ENCODE measurements at places on chromosomes 13 and 19. TPM values are rescaled to one million over a fixed set of nuclear protein-coding genes. Genes with fewer than 3 reads are reported as not detected.
A peak's percentile ranks its signal among the peaks of the same experiment; 100 is the strongest.

DNA sequence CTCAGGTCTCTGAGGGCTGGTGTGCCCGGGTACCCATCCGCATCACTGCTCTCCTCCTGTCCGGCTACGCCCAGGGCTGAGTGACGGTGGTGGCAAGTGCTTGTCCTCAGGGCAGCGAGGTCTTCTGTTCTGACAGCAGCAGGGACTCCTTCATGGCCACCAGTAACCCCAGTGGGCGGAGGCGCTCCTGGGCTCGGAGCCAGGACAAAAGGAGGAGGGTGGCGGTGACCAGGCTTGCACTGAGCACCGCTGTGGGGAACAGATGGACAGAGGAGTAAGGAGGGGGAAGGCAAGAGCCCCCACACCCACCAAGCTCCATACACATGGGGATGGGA lies 5.8 kb downstream of the CD320 start:
- DNase-seq = peak; percentile 32

DNA sequence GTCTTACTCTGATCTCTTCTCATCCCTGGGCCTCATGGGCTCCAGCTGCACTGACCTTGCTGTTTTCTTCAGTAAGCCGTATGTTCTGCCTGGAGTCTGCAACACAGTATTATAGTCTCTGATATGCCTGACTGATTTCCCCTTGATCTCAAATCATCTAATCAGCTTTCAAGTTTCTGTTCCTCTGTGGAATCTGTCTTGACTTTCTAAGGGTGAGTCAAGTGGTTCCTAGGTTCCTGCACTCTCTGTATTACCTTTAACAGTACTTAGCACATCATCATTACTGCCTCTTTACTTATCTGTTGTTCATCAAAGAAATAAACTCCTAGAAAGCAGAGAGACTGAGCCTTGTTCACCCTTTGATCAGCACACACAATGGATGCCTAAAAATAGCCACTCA lies 350.7 kb downstream of the LMO7 start:
- DNase-seq = no peak

- DNase-seq = no peak
These were observed 9.6 kb downstream of the CIC start for GRCh38 chr19:42278452-42279154.

DNA sequence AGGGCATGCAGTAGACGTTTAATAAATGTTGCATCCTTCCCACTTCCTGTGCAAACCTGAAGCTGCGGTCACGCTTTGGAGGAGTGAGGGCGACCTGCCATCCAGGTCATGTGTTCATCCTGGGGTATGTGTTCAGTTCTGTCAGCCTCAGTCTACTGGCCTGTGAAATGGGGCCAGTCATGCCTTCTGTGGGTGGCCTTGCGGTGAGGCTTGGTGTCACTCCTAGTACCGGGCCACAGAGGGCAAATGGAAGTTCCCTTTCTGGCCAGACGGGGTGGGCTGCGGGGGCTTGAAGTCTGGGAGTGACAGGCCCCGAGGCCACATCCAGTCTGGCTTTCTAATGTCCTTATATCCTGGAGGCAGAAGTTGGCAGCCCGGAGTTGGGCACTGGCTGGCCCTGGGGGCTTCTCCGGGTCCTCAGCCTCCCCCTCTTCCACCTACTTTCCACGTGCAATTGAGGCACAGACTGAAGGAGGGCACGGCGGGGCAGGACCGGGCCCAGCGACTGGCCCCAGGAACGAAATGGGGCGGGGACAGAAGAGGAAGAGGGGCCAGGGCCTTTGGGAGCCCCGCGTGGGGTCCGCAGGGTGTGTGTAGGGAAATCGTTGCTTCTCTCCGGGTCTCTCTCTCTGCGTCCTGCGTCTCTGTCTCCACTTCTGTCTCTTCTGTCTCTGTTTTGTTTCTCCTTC lies 11.1 kb downstream of the PDE4A start:
- DNase-seq = no peak

DNA sequence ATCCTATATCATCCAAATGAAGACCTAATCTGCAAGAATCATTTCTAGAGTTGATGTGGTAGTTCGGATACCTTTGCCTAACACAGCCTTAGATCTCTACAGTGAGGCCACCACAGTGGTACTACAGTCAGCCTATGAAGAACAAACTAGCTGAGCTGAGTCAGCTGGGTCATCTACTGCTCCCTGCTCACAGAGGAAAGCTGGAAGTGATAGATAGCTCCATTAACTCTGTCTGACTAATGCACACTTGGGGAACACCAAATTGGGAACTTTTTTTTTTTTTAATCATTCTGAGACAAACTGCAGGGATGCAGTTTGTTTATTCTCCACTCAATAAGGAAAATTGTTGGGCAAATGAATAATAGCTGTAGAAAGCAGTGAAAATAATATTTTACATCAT lies 1160.6 kb downstream of the PCDH9 start:
- DNase-seq = no peak

GRCh38 chr19:29478578-29479565 lies 46.9 kb upstream of the VSTM2B start:
- DNase-seq = peak; percentile 82

DNA sequence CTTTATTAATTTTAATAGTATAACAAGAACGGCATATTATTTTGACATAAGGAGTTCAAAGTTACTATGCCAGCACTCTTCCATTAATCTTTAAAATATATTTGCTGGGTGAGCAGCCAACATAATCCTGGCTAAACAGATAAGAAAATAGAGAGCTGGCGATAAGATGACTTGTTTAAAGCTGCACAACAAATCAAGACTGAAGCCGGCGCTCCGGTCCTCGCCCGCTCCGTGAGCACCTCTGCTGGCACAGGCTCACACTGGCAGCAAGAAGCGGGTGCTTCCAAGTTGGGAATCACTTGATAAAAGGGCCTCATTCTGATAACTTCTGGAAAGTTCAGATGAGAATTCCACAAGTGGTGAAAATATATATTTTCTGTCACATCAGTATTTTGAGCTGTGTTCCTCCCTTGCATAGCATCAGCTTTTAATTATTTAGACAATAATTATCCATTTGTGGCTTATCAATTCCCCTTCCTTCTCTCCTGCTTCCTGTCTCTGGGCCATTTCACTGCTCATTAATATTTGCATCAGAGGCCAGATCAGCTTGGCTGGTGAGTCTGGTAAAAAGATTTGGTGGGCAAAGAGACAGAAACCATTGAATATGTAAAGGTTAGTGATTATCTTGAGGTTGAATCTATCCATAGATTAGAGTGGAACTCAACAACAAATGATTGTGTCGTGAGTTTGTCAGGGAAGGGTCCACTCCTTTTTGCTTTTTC lies 205.3 kb downstream of the MZT1 start:
- DNase-seq = no peak

DNA sequence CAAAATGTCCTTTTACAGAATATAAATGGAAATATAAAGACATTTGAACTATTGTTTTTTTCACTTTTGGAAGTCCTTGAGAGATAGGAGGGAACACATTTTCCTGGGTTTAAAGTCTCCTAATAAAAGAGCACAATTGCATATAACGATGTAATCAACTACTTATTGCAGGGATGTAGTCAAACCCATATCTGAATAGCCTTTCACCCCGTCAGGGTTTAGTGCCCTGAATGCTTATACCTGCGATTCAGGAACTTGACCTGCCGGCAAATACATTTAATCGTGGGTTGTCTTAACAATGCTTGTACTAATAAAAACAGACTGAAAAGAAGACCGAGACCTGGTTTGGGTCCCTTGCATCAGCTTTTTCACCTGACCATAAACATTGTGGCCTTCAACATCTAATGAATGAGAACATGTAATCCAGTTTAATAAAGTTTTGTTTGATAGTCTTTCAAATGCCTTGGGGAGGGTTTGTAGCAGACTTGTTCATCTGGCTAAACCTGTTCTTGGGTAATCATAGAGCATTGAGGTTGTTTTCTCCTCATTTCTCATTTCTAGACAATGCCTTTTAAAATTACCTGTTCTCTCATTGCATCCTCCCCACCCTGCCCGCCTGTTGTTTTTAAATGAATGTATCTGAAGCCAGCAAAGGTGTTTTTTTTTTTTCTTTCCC lies 7.0 kb downstream of the KLF5 start:
- no peak for DNase-seq

DNA sequence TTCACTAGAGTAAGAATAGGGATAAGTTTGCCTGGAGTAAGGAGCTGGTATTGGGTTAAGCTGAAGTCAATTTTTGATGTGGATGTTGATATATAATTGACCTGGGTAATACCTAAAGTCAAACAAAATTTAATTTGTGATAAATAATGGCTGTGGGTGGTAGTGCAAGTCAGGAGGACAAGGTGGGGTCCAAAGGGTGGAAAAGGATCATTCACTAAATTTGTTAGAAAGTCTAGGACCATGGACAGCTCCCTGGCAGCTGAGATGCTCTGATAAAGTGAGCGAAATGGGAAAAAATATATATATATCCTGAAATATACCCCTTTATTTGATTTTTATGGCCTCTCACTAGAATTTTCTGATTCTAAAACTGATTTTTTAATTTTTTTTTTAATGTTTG lies 463.5 kb downstream of the GPC6 start:
- no peak for DNase-seq

GRCh38 chr13:95058680-95059079 lies 242.6 kb downstream of the ABCC4 start:
- no peak for DNase-seq

GRCh38 chr19:44207126-44207803 lies 5.1 kb upstream of the ZNF227 start:
- DNase-seq = peak; percentile 92

- no peak for DNase-seq
These were observed 5.9 kb downstream of the B3GNT8 start for GRCh38 chr19:41421314-41421713.

GRCh38 chr13:40503966-40504591 lies 162.4 kb downstream of the FOXO1 start:
- no peak for DNase-seq

Gene ARHGEF18
- total RNA-seq = 19.6 TPM

Gene DIRAS1
- total RNA-seq = 19.1 TPM

Gene KL
- 1.5 TPM for total RNA-seq

Gene DCT
- 1.5 TPM for total RNA-seq
